Astrocyte of the cerebellum (primary cell): ENCODE measurements at places on chromosomes 2 and 18.
A peak's percentile ranks its signal among the peaks of the same experiment; 100 is the strongest.

DNA sequence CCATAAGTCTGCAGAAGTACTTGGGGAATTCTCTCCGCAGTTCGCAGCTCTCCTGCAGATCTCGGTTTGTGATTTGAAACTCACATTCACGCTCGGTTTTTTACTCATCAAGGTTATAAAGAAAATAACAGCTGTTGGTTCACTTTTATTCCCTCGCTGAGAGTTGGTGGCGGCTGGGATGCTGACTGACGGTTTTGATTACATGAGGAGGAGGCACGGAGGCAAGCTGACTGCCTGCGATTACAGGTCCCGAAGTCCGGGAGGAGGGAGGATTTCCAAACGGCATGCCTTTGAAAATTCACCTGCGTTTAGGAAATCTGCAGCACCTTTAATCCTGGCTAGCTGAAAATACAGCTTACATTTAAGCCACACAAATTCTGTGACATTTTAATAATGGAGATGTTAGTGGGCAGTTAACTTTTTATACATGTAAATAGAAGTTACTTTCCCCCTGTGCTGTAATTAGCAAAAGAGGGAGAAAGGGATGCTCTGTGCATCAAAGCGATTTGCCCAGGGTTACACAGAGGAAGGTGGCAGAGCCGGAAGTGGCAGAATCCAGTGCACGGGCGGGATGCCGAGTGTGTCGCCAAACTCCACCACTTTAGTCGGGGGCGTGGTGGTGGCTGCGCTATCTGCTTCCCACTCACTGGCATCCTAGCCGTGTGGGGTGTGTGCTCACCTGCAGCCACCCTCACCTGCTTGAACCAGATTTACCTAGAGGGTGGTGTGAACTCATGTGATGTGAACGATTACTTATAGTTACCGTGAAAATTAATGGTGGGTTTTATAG is 14.7 kb downstream of the AGAP1 start:
- DNase-seq, result no peak

DNA sequence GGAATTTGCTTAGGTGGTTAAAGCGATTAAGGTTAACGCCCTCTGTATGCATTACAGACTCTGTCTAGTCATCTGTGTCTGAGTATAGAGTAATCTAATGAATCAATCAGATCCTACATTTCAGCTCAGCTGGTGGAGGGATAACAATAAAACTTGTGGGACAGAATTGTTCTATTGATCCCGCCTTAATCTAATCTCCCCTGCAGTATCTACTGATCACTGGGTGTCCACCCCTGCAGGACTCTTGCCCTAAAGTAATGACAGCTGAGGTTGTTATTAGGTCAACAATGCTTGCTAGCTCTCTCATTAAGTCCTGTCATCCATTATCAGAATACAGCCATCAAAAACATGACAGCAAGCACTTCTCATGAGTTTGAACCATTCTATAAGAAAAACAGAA is 462.6 kb upstream of the TMEFF2 start:
- no peak for DNase-seq

DNA sequence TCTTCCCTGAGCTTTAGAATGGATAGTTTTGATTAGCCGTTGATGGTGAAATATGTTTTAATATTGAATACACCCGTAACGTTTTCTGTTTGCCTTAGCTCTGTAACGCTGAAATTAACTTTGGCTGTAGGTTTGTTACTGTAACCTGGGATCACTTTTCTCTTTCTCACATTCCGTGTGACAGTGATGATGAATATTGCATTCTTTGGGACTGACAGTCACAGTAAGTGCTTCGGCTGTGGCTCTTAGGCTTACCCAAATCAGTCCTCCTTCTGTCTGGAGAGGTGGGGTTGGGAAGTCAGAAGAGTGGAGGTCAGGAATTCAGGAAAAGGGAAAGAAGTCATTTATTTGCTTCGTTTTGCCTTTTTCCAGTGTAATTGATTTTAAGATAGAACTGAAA is 18.0 kb downstream of the RMC1 start:
- no peak for DNase-seq

DNA sequence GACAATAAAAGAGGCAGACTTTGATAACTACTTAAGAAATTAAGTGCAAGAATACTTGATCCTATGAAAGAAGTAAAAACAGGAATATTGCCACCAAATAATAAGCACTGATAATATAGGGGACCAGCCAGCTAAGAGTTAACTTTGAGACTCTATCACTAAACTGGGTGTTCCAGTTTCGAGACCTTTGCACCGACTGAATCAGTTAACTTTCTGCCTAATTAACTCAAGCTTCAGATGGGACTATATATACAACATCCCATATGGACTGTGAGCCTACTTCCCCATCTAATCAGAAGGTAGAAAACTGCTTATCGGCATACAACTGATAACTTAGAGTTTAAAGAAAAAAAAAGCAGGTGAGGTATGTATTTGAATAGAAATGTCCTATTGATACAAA is 25.8 kb upstream of the SLC9A2 start:
- DNase-seq, result no peak

DNA sequence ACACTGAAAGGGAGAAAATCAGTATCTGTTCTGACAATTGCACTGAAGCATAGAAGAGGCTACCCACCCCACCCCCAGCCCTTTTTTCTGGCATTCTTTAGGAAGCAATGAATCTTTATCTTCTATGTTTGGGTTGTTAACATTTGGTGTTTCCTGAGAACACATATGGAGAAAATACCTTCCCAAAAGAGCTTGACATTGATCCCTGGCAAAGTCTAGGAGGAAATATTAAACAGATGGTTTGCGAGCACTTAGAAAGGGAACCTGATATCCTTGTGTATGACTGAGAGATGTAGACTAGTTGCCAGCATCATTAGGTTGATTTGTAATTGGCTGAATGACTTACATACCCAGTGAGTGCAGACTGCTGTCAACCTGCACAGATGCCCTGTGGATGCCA is 42.9 kb downstream of the DOK1 start:
- no peak for DNase-seq

GRCh38 chr2:6343076-6343475 is 522.6 kb downstream of the CMPK2 start:
- no peak for DNase-seq

DNA sequence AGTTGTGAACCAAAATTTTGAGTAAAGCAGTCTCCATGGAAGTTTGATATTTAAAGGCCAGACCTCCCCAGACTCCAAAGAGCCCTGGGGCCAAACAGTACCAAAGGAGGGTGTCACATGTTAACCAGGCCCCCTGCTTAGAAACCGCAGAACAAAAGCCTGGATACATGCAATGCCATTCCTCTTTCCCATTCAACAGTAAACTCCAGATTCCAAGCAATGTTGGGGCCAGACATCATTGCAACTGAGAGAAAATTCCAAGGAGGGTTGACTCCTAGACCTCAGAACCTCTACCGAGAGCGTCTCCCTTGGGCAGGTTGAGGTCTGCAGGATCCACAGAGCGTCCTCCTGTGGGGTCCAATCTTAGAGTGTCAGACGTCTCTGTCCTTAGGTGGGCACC is 404.4 kb upstream of the SYT4 start:
- no peak for DNase-seq

DNA sequence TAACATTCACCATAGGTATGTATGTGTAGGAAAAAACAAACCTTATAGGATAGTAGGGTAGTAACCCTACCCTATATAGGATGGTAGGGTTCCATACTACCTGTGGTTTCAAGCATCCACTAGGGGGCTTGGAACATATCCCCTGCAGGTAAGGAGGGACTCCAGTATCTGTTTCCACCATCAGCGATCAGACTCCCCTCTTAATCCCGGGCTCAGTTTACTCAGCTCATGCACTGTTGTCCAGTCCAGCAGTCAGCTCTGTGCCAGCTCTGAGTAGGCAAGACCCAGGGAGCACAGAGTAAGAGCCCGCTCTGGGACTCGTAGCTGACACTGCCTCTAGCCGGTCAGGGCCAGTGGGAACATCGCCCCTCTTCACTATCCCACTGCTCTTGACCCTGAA is 61.7 kb downstream of the MEX3C start:
- DNase-seq, result no peak

GRCh38 chr18:56067214-56067894 is 479.4 kb upstream of the TCF4 start:
- DNase-seq, result no peak

DNA sequence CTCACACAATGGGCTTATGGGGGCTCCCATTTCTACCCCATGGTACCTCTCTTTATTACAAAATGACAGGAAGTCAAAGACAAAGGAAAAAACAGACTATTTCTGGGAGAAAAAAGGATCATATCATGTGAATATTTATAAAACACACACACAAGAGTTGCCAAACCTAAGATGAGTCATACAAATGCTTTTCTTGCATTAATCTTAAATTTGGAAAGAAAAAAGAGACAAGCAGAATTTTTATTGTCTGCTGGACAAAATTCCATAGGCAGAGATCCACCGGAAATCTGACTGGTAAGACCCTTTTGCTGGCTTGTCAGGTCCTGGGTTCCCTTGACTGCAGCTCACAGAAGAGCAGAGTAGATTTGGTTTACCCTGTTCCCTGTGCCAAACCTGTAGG is 1732.3 kb upstream of the PIK3C3 start:
- peak; percentile 13 for DNase-seq

DNA sequence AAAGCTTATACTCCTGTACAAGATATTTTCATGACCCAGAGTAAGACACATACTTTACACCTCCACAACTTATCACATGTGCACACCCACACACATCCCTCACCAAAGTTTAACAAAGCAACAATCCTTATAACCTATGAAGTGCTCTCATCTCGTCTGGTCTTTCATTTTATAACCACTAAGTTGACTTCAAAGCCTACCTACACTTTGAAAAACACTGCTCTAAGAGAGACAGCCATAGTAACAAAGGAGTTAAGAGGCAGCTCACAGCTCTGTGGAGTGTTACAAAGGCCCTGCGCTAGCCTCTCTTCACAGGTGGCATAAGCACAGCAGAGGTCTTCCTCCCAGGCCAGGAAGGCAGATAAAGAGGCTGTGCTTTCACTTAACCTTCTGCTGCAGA is 69.7 kb upstream of the TMEM200C start:
- DNase-seq, result no peak

DNA sequence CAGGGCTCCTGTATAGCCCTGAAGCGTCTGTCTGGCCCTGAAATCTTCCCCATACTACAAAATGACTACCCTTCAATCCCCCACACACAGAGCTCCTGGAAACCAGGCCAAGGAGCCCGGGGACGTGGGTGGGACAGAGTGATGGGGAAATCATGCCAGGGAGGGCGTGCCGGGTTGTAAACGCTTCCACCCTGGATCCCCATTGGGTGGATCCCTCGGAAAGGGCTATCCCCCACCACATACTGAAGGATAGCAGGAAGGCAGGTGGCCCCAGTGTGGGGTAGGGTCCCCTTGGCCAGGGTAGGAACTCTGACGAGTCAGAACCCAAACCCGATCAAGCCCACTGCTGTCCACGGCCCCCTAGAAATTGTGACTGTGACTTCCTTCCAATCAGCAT is 91.7 kb downstream of the INHBB start:
- no peak for DNase-seq

DNA sequence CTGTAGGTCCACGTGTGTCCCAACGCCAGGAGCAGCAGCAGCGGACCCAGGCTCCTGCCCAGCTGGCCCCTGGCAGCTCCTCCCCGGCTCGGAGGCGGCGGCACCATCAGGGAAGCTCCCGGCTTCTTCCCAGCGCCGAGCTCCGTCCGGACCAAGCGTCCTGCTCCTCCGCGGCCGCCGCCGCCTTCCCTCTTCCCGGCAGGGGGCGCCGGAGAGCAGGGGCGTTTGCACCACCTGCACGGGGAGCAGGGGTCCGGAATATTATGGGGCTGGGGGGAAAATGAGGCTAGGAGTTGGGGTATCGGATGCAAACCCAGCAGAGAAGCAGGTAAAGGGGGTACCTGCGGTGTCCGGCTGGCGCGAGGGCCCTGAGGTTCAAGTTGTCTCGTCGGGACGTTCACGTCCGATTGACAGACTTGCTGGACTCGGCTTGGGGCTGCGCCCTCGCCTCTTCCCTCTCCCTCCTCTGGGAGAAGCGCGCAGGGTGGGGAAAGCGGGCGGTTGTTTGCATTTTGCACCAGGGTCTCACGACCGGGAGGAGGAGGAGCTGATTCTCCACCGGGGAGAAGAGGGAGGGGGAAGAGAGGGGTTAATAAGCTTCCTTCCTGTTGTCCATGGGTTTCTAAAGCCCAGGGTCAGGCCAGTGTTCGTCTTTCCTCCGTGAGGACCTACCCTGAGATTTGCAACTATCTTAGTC is at the start of gene CCBE1:
Gene CCBE1 (minus strand): TSS at position 188 of the 697 bp plus-strand sequence.
- DNase-seq, result no peak

- DNase-seq, result peak; percentile 99
Observed at GRCh38 chr2:202064171-202064880, 8.7 kb upstream of the KIAA2012 start.

DNA sequence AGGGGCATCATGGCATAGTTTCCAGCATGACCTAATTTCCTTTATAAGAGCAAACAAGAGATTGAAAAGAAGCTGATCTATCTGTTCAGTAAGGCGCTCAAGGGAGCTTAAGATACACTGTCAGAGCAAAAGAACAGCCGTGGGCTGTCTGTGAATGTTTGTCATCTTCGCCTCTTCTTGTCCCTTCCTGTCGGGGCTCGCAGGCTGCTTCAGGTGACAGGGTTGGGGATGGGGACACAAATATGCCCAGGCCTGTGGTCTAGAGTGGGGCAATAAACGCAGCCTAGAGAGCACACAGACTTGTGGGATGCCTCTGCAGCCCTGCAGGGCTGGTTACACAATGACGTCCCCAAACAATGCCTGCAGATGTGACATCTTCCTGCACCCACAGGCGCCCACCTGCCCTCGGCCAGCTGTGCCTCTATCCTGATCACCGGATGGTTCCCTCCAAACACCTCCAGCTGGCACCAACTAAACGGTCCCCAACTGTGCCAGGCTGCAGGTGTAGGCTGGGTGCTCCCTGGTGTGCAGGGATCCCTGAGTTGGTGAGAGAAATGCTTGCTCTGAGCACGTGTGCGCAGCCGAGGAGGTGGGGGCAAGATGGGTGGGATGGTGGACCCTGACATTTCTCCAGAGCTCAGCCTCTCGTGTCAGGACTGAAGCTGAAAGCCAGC is 72.8 kb downstream of the EDAR start:
- no peak for DNase-seq

DNA sequence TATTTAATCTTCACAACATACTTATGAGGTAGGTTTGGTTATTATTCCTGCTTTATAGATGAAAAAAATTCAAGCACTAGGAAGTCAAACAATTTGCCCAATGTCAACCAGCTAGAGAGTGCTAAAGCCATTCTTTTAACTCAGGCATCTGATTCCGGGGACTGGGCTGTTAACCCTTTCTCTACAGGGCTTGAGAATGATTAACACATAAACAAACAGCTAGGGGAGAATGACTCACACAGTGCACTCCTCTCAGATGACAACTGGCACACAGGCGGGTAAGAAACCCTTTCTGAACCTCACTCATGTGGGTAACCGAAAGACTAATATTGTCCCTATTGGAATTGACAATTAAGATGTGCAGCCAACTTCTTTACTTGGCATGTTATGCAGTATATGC is 86.3 kb upstream of the FSHR start:
- no peak for DNase-seq

DNA sequence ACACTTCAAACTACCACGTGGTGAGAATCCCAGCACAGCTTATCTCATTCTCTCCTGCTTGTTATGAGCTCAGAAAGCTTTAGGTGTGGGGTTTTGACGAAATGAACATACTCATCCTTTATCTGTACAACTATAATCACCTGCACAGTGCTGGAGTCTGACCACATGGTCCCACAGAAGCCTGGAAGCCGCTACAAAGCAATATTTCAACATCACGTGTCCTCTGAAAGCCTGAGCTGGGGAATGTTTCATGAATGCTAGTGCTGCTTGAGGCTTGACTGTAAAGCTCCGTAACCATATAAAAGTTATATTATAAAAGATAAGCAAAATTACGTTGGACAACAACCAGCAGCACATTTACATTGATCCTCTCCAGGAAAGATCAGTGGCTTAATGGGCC is 43.9 kb downstream of the PIEZO2 start:
- DNase-seq, result no peak

GRCh38 chr18:37266290-37266689 is 299.3 kb downstream of the CELF4 start:
- no peak for DNase-seq
